ENCODE measurements at places on chromosomes 3 and 15.

- DNase-seq, result no peak
Measured at GRCh38 chr3:94167346-94167745, 104.5 kb downstream of the NSUN3 start.

DNA sequence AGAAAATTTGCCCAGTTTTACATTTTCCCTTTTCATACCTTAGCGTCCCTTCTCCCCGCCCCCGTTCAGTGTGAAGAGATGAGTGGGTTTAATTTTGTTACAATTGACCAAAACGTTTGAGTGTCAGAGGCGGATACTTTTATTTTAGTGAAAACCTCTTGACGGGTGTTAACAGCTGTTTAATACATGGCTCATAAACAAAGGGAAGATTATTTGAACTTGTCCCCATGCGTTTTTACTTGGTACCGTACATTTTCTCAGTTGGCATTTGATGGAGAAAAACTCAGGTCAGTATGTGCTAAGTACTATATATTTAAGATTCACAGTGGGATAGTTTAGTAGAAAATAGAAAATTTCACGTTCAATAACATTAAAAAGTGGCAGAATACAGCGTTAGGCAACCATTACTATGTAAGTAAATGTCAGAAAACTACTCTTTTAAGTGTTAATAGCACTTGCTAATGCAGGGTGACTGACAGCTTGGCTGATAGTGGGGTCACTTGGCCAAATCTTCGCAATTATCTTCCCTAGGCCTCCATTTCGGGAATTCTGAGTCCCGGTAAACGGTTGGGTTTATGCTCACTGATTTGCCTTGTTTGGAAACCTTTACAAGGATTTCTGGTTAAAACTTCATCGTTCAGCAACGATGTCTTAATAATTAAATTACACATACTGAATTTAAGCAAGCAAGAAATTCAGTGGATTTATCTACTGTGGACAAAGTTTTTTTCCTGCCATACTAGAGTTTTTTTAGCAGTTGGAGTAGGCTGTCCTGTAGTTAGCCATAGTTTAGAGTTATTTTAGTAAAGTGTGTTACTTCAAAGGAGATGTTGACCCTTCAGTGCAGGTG, 4.8 kb downstream of the CHD2 start:
- DNase-seq, result no peak

GRCh38 chr3:169931747-169932520, 20.6 kb downstream of the SAMD7 start:
- DNase-seq, result no peak

DNA sequence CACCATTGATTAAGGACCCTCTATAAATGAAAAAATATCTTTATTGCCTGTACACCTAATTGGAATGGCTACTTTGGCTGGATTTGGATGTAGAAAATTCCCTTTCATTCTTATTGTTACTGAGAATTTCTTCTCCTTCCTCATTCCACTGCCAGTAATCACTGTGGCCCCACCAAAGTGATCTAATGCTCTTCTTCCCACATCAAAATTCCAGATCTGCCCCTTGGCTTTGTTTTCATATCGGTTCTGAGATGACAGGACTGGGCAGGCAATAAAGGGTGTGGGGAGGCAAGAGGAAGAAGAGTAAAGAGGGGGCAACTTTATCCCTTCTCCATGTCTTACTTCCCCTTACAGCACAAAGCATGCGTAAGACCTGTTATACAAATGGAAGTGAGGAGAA, 2.1 kb downstream of the ANKUB1 start:
- DNase-seq, result peak; percentile 28

- DNase-seq, result no peak
Measured at GRCh38 chr3:73955494-73956070, 330.8 kb upstream of the PDZRN3 start.

DNA sequence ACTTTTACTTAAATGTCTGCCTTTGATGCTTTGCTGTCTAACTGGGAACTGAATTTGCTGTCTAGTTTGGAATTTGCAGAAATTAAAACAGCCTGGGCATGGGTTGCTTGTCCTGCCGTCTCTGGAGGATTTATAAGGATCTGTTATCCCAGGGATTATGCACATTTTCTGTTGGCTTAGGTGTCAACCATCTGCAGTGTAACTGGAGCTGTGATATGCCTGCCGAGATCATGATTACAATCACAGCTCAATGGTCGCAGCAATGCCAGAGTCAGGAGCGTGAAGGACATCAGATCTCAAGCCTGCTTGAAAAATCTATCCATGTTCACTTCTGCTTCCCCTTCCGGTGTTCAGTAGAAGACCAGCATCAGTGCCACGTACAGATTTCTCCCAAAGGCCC, 41.8 kb upstream of the SETMAR start:
- DNase-seq, result no peak

GRCh38 chr15:38127306-38127771, 125.3 kb upstream of the SPRED1 start:
- DNase-seq, result no peak

DNA sequence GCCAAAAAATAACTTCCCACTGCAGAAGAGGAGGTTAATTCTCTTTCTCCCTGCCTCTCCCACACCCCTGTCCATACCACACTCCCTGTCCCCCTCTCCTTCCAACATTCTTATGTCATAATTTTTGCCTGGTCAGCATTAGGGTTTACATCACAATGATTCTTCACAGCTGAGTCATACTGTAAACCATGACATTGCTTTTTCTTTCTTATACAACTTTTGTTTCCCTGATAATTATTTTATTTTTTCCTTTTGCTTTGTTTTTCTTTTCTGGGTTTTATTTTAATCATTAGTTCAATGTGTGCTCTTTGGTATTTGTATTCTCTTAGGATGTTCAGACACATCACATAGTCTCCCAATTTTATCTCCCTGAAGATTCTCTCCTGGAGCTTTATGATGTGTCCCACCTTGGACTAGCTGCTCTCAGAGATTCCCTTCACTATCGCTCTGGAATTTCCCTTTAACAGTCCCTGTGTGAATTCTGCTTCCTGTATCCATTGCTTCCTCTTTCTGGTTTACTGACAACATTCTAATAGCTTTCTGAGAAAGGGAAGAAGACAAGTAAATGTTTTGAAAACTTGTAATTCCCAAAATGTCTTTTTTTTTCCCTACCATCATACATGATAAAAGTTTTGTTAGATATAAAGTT, 70.7 kb downstream of the SOX2 start:
- no peak for DNase-seq

DNA sequence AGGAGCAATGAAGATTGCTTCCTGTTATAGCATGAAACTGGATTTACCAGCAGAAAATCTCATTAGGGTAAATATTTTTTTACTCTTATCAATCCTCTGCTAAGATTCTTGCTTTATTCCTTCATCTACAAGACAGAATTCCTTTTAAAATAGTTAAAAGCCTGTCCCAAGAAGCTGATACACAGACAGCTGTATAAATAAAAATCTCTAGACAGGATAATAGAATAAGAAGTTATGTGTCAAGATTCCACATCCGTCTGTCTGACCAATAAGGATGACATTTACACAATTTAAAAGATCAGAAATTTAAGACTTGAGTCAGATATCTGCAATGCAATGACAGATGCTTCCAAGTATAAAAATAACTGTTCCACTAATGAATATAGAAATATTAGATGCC, 57.6 kb downstream of the SSR3 start:
- no peak for DNase-seq

GRCh38 chr15:92901995-92902394, 1.9 kb downstream of the CHD2 start:
- DNase-seq, result no peak

DNA sequence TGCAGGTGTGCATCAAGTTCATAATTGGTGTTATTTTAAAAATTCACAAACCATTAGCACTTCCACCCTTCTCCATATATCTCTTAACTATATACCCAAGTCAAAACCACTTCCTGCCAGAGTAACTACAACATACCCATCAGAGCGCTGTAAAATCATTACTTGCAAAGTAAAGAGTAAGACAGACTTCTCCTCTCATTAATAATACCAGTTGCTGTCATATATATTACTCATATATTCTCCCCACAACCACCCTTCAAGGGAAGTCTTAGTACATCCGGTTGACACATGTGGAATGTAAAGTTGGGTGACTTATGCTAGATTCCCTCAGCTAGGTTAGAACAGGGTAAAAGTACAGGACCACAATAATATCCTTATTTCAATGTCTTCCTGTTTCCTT, 5.6 kb downstream of the TERC start:
- no peak for DNase-seq

GRCh38 chr15:63408524-63408923, 26.9 kb upstream of the CA12 start:
- no peak for DNase-seq

DNA sequence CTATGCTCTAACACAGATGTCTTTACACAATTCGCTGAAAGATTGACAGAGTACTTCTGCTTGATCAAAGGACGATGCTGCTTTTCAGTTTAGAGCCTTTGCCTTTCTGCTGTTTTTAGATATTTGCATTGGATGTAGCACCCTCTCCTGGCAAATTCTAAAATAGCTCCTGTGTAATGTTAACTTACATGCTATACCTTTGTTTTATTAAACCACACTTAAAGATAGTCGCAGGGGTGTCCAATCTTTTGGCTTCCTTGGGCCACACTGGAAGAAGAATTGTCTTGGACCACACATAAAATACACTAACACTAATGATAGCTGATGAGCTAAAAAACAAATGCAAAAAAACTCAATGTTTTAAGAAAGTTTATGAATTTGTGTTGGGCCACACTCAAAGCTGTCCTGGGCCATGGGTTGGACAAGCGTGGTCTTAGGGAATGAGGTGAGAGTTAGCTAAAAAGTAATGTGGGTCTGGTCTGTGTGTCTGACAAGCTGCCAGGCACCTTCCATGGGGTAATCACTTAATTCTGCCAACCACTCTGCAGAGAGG, 62.9 kb downstream of the ATG7 start:
- peak; percentile 37 for DNase-seq

DNA sequence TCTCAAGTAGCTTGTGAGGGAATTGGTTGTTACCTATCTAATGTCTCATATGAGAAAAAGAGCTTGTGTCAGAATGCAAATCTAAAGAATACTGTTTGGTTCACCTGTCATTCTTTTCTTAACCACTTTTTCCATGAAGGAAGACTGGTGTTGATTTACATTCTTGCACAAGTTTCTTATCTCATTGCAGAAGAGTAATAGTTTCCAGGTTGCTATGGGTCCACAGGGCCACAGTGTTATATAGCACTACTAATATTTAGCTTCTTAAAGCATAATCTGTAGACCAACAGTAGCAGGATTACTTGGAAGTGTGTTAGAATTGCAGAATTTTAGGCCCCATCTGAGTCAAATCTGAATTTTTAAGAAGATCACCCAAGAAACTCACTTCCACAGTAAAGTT, 697.5 kb downstream of the GBE1 start:
- DNase-seq, result no peak

DNA sequence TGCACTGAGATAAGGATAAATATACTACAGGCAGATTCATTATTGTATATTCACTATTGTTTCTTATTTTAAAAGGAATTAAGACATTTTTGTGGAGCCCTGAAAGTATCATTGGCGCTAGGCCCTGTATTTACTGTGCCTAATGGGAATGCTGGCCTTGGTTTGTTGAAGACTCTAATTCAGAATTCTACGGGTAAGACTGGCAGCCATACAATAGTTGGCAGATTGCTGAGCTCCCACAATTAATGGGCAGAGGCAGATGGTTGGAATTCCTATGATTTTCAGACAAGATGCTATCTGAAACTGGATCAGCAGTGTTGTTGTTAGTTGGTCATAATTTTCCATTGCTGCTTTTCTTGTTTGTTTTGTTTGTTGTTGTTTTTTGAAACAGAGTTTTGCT, 14.7 kb downstream of the PGBD4 start:
- DNase-seq, result no peak
